ENCODE measurements at places on chromosomes 4 and X.

DNA sequence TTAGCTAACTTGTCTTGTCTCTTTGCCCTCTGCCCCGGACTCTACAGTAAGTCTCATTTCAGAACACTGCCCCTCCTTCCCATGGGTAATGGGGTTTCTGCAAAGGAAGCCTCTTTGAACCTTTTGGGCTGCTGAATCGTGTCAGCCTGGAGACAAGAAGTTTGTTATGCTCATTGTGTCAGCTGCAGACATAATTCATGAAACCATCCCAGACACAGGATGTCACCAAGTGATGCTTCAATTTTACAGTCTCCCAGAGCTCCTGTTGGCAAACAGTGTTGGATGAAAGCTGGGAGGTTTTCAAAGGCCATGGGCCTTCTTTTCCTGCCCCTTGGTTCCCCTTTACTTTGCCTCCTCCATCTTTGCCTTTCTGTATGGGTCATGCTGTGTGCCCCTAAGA is 223.1 kb upstream of the TAPT1 start:
- DNase-seq = no peak

DNA sequence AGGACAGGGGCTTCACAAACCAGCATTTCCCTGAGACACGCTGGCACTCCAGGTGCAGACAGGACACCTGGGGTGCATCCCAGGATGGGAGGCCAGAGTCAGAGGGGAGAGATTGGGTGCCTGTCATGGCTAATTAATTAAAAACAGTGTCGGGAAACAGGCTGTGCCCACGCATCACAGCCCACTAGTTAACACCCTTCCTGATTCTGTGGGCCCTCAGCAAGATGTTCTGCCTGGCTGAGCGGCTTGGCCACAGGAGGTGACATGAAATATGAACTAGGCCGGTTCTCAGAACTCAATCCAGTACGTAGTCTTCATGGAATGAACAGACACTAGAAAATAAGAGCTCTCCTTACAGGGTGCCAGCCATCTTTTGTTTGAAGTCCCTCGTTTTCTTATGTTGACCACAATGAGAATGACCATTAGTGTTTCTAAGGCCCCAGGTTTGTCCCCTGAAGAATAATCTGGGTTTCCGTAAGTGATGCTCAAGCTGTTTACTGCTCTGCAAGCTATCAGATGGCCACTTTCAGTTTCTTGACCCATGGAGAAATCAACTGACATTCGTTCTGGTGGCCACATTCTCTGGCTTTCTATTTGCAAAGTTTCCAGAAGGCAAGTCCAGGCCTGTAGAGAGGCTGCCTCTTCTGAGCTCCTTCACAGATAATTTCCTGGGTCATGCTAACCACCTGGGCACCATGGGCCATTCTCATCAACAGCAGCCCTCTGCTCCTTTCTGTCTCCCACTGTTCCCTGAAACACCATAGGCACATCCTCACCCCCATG is 72.3 kb downstream of the SLC34A2 start:
- DNase-seq = no peak

DNA sequence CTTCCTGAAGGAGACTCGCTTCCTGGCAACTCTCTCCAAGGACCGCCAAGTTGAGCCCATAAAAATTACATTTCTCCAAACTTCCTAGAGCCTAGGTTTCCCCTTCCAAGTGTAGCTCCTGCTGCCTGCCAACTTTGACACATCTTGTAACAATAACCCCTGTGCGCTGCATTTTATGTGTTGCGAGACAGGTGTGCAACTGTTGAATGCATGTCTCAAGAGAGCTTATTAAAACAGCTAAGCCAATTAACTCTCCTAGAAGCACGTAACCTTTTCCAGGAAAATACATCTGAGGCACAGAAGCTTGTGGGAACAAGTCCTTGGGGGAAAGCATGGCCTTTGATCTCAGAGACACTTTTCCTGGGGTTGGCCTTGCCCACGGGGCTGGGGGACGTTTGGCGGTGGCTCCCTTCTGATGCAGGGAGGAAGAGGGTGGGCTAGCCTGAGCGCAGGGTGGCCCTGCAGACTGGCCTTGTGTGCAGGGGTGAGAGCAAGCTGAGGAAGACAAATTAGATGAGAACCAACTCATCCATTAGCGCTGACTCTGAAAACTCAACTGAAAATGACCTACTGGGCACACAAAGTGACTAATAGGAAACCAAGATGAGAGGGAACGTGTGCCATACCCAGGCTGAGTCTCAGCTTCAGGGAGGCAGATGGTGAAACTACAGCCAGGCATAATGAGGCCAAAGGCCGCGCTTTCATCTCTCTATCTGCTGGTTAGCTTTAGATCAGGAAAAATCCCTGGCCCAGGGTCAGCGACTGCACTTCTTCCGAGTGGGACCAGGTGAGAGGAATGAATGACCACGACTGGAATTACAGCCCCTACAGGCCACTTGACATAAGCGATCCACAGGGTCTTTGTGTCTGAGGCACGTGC is 75.3 kb downstream of the ENPP6 start:
- no peak for DNase-seq

GRCh38 chr4:76960014-76960413 is 10.5 kb downstream of the SEPTIN11 start:
- DNase-seq = no peak

GRCh38 chr4:72442715-72443114 is 126.3 kb downstream of the ADAMTS3 start:
- DNase-seq = no peak

GRCh38 chrX:758917-759316 is 128.3 kb downstream of the SHOX start:
- no peak for DNase-seq

- no peak for DNase-seq
Observed at GRCh38 chrX:18210470-18210869, 10.2 kb downstream of the BEND2 start.
